ENCODE measurements at places on chromosomes 2 and 18.
A peak's percentile ranks its signal among the peaks of the same experiment; 100 is the strongest.

GRCh38 chr2:129859175-129859574 is 120.3 kb upstream of the RAB6C start:
- no peak for DNase-seq

- DNase-seq = no peak
These were observed 173.8 kb upstream of the TMEM200C start for GRCh38 chr18:6069103-6069502.

- DNase-seq = no peak
These were observed 196.5 kb downstream of the TFCP2L1 start for GRCh38 chr2:121088251-121089165.

DNA sequence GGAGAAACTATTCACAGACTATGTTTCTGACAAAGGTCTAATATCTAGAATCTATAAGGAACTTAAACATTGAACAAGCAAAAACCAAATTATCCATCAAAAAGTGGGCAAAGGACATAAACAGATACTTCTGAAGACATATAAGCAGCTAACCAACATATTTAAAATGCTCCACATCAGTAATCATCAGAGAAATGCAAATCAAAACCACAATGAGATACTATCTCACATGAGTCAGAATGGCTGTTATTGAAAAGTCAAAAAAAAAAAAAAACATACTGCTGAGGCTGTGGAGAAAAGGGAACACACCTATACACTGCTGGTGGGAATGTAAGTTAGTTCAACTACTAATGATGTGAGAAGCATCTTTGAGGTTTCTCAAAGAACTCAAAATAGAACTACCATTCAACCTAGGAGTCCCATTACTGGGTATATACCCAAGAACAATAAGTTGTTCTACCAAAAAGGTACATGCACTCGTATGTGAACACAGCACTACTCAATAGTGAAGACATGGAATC is 220.4 kb upstream of the TFPI start:
- no peak for DNase-seq

- DNase-seq = peak; percentile 72
These were observed 15.6 kb upstream of the RIOK3 start for GRCh38 chr18:23437357-23438045.

DNA sequence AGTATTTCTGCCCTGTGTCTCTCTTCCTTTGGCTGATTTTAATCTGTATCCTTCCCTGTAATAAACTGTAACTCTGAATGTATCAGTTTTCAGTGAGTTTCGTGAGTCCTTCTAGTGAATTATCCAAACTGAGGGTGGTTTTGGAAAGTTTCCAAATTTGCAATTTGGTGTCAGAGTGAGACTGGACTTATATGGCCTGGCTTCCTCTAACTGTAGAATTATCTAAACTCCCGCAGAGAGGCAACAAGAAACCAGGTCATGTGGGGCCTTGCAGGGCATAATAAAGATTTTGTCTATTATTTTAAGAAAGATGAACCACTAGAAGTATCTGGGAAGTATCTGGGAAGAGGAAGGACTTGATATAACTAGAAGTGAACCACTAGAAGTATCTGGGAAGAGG is 95.3 kb upstream of the RNF152 start:
- DNase-seq = no peak

DNA sequence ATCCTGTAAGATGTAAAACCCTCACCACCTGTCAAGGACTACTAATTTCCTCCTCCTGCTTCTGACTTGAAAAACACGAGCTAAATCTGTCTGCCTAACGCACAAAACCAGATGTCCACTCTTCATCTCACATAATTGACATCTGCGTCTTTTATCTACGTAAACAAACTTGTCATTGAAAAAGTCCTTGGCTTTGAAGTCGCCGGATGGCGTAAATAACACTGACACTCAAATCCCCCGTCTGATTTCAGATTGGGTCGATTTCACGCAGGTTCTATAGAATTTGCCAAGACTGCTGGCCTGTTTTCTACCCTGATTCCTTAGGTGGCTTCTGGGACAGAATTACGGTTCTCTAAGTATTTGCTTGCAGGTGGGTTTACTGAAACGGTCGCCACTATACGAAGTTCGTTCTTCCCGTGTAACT is 539 bp upstream of the MOB4 start:
- no peak for DNase-seq

GRCh38 chr2:160144280-160144990 is 55.6 kb downstream of the ITGB6 start:
- DNase-seq = no peak

DNA sequence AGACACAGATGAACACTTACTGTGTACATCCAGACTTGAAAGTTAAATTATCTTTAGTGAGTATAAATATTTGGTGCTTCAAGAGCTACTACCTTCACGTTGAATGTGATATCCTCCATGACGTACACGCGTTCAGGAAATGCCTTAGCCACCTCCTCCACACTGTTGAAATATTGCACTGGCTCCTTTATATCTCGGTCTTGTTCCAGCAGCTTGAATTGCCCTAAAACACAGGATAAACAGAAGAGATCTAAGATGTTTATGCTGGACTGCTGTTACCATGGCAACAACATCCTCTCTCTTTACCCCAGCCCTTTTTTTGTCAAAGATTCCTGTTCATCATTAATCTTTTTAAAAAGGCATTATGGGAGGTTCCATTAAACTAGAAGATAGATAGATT is 120.3 kb downstream of the MEP1B start:
- no peak for DNase-seq

DNA sequence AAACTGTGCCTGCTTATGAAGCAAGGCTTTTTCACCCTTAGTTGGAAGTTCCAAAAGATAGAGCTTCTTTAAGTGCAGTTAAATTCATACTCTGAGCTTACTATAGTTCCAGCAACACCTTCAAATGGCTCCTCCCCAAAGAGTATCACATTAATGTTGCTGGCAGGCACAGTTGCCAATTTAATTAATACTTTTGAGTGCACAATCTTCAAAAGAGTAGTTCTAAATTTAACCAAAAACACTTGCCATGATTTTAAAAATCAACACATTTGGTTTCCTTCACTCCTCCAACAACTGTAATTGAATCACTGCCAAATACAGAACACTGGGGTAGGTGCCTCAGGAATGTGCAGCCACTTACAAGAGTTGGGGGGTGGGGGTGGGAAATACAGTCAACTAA is 150.6 kb upstream of the UBE2E3 start:
- DNase-seq = no peak

DNA sequence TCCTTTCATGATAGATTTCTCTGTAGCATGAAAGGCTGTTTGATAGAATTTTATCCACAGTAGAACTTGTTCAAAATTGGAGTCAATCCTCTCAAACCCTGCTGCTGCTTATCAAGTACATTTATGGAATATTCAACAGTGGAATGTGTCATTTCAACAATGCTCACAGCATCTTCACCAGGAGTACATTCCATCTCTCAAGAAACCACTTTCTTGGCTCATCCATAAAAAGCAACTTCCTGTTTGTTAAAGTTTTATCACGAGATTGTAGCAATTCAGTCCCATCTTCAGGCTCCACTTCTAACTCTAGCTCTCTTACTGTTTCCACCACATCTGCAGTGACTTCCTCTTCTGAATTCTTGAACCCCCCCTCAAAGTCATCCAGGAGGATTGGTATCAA is 29.4 kb downstream of the PDCL3 start:
- DNase-seq = no peak

DNA sequence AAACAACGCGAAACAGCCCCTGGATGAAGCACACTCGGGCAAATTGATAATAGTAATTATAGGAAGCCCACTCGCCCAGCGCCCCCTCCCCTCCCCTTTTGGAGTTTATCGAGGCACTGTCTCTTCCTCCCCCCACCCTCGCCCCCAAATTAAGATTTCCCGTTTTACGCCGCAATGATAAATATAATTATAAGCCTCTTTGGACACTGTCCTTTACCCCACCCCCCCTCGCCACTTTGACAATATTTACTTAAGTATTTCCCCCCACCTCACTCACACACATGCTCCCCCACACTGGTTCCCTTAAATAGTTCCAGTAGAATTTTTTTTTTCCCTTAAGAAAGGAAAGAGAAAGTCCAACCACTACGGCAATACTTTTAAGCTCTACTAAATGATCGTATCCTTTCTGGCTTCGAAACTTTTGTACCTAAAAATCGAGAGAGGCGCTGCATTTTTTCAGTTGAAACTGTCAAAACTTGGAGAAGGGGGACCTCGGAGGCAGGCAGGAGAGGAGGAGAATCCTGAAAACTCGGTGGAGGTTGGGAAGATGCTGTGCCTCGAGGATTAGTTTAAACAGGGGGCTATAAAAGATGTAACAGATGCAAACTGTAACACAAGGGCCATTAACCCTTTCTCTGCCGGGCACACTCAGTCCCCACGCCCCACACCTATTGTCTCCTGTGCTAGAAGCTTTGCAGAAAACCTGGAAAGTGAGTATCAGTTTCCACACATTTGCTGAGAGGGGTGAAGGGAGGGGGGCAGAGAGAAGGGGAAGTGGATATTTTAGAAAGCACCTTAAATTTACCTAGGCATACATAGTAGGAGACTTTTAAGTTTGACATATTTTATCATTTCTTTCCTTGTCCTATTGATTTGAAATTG is 1.8 kb downstream of the ZEB2 start:
- DNase-seq = no peak

DNA sequence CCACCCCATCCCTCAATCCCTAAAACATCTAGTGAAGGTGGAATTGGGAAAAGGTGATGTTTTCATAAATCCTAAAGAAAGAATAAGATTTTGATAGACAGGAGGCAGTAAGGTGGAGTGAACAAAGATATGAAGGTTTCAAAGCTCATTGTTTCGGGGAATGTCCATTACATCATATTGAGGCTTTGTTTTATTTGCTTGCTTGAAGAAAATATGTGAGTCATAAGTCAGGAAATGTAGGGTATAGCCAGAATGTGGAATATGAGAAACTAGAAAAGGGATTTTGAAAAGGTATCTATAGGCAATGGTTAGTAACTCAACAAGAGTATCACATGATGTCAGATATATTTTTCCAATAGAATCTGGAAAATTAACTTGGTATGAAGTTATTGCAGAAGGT is 1178.5 kb upstream of the ACVR2A start:
- DNase-seq = no peak

DNA sequence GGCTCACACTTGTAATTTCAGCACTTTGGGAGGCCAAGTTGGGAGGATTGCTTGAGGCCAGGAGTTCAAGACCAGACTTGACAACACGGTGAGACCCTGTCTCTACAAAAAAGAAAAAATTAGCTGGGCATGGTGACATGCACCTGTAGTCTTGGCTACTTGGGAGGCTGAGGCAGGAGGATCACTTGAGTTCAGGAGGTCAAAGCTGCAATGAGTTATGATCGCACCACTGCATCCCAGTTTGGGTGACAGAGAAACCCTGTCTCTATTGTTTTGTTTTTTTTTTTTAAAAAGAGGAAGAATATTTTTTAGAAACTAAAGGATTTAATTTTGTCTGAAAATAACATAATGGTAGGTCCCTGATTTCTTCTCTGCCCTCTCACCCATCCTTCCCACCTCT is 79.4 kb upstream of the TMEM200C start:
- DNase-seq = no peak

DNA sequence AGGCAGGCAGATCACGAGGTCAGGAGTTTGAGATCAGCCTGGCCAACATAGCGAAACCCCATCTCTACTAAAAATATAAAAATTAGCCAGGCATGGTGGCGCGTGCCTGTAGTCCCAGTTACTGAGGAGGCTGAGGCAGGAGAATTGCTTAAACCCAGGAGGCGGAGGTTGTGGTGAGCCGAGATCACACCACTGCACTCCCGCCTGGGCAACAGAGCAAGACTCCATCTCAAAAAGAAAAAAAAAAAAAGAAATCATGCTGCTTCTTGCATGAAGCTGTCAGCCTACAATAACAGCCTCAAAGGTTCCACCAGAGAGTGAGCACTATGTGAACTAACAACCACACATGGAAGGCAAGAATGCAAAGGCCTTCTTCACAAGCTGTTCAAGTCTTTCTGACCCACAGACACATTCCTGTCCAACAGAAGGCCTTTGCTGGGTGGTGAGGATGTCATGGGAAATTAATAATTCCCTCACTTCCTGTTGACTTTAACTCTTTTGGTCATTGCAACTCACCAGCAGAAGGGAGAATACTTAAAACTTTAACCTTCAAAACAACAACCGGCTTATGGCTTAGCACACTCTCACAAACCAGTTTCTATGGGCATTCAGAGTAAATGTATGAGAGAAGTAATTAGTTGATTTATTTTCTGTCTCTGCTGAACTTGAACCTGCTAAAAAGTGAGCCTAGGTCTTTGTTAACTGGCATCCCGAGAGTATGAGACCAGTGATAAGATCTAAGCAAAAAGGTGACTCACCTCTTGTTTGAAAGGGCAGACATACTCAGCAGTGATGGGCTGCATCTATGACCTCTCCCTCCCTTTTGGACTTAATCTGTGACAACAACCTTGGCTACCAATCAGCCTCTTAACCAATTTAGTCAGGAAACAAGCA is 11.8 kb downstream of the PLEKHM3 start:
- DNase-seq = peak; percentile 19

- no peak for DNase-seq
These were observed at the start of gene TUBB6 for GRCh38 chr18:12307701-12308385. TUBB6 (plus strand) TSS chr18:12308241; CDS start chr18:12308293, 52 bp downstream.
